ENCODE measurements at places on chromosomes 6 and 20.

GRCh38 chr6:109482905-109483734 lies at the start of gene ZBTB24:
TSS of gene ZBTB24 (minus strand) at chr6:109483219. CDS start at chr6:109482026, 1,193 bp downstream.
- DNase-seq: peak; percentile 80

GRCh38 chr20:37377346-37378081 lies 31.6 kb downstream of the SRC start:
- no peak for DNase-seq

GRCh38 chr6:33886673-33887144 lies 82.9 kb upstream of the MLN start:
- no peak for DNase-seq

GRCh38 chr6:142893088-142893487 lies 51.9 kb downstream of the HIVEP2 start:
- no peak for DNase-seq

- DNase-seq: no peak
Observed at GRCh38 chr20:52270001-52270606, 78.5 kb upstream of the ZFP64 start.

- DNase-seq: no peak
Observed at GRCh38 chr6:53818858-53819609, 24.2 kb downstream of the LRRC1 start.

DNA sequence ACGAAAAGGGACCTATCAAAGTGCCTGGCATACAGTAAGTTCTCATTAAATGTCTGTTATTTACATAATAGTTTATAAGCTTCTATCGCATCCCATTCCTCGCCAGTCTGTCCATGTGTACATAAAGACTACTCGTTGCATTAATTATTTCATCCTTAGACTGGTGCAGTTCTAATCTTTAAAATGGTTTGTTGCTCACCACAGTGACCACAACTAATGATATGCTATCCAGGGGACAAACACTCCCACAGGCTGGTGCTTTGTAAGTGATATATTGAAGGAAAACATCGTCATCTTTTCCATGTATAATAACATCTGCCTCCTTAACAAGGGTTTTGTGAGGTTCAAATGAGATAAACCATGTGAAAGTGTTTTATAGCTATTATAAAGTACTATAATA lies 39.0 kb upstream of the HBS1L start:
- no peak for DNase-seq

- no peak for DNase-seq
Observed at GRCh38 chr20:53934421-53935343, 135.7 kb downstream of the BCAS1 start.

DNA sequence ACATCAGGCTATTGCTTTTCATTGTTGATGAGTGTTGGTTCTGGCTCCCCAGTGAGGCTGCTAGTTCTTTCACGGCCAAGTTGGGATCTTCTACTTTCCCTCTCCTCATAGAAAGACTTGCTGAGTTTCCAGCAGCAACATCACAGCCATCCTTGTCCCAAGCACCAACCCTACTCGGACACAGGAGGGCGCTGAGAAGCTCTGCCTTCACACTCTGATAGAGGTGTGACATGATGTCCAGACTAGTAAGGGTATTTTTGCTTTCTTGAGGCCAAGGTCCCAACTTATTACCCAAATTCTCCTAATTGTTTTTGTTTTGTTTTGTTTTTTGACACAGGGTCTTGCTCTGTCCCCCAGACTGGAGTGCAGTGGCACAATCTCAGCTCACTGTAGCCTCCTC lies 3.0 kb upstream of the GCM1 start:
- DNase-seq: no peak

DNA sequence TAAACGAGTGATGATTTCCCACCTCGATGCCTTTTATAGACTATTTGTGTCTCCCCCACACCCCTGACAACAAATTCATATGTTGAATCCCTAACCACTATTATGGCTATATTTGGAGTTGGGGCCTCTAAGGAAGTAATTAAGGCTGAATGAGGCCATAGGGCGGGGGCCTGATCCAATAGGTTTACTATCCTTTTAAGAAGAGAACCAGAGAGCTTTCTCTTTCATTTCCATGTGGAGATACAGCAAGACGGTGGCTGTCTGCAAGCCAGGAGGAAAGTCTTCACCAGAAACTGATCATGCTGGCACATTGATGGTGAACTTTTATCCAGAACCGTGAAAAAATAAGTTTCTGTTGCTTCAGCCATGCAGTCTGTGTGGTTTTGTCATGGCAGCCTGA lies 38.9 kb upstream of the CLIC5 start:
- DNase-seq: no peak

DNA sequence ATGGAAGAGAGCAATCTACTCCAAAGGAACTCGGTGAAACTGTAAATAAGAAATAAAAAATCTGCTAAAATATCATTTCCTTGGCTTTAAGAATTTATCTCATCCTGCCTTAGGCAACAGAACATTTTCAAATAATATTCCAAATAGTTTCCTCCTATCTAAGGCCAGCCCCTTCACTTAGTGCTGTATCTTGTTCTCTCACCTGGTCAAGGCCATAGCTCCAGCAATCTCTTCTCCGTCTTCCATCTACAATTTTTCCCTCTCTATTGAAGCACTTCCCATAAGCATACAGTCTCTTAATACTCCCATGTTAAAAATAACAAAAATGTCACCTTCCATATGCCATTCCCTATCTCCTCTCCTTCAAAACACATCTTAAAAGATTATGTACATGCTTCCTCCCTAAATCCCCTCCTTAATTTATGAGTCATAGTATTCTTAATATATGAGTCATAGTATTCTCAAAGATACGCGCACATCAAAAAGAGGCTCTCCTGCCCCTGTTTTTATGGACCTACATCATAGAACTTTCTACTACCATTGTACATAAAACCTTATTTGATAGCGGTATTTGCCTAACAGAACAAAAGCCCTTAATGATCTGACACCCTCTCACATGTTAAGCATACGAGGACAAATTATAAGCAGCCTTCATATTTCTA lies 146.9 kb downstream of the PDE10A start:
- no peak for DNase-seq

GRCh38 chr6:27426045-27426620 lies 37.6 kb downstream of the ZNF391 start:
- DNase-seq: no peak

GRCh38 chr6:35058865-35059522 lies 82.1 kb downstream of the TCP11 start:
- no peak for DNase-seq

GRCh38 chr6:22098601-22099031 lies 198.2 kb downstream of the PRL start:
- no peak for DNase-seq

DNA sequence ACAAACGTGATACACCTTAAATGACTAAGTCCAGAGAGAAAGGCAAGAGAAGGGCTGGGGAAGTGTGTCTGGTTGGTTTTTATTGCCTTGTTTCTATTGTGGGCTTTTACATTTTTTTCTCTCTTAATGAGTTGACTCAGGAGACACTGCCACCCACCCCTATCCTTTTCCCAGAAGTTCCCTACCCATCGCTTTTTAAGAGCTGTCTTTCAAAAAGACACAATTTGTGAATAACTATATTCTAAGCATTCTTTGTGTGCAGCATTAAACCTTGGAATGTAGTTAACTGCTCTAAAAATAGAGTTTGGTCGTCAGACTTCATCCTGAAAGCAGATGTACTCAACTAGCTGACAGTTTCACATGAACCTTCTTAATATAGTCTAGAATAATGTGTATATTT lies 174.9 kb downstream of the ISM1 start:
- no peak for DNase-seq

DNA sequence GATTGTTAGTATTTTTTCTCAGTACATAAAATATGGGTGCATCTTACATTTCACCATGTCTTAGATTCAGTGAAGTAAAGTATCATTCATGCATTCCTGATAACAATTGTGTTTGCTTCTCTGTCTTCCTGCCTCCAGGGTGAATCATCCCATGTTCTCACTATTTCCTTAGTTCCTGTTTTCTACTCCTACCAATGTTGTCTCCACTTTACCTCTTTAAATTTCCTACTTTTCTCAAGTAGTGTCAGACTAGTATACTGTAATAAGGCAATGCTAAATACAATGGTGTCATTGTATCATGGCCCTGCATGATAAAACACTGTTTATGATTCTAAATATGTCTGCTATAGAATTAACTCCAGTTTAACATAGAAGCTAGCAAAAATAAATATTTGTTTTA lies 37.4 kb upstream of the GABRR1 start:
- DNase-seq: no peak

- DNase-seq: no peak
Observed at GRCh38 chr6:85826997-85827396, 184.3 kb upstream of the SYNCRIP start.

DNA sequence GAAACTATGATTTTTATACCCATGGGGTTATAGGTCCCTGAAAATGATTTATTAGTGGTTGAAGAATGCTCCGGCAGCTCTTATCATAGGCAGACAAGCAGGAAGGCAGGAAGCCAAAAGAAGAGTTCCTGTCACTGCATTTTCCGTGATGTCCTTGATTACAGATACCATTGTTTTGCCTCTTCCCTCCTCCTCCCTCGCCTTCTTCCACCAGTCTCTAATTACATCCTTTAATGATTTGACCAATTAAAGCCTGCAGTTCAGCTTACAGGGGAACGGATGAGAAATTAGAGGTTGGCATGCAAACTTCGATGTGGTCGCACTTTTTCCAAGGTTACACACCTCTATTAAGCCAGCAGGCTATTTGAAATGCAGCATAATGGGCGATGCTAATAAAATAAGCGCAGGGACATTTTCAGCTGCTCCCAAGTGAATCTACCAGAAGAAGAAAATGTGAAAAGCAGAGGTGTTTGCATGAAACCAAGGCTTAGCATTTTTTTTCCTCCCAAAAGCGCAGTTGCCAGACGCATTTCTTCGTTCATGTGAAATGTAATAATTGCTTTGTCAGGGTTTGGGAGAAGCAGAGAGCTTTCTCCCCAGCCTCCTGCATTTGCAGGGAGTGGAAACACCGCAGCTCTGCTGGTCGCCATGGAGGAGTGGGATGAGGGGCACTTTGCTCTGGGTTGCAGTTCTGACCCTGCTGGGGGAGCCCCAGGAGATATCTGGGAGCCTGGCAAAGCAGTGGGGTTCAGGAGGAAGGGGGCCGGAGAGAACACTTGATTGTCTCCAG lies 6.0 kb downstream of the NOX3 start:
- DNase-seq: no peak

All from activated CD4-positive, alpha-beta T cell treated with anti-CD3 and anti-CD28 coated beads for 24 hours (primary cell).